Activated naive CD4-positive, alpha-beta T cell treated with anti-CD3 and anti-CD28 coated beads for 36 hours (primary cell): ENCODE measurements at places on chromosomes 16 and 17. TPM values are rescaled to one million over a fixed set of nuclear protein-coding genes. Genes with fewer than 3 reads are reported as not detected.

- H3K4me1 ChIP-seq = peaks cover under 1% of the 10 kb centered on the region
- no peak overlapping the region for H3K4me3 ChIP-seq
- H3K36me3 ChIP-seq = peaks cover 44% of the 10 kb centered on the region
- DNase-seq = no peak
- H3K27me3 ChIP-seq = no peaks in the 10 kb centered on the region
- no peak overlapping the region for H3K27ac ChIP-seq
These were observed 38.7 kb downstream of the PHKB start for GRCh38 chr16:47499700-47500264.

- no peak overlapping the region for H3K27ac ChIP-seq
- H3K36me3 ChIP-seq = peaks cover 1% of the 10 kb centered on the region
- peaks cover 9% of the 10 kb centered on the region for H3K4me1 ChIP-seq
- no peak overlapping the region for H3K4me3 ChIP-seq
- peaks cover 34% of the 10 kb centered on the region for H3K27me3 ChIP-seq
These were observed 37.5 kb upstream of the BHLHA9 start for GRCh38 chr17:1232786-1233185.

- peaks cover 30% of the 10 kb centered on the region for H3K36me3 ChIP-seq
- no peak for DNase-seq
- H3K27ac ChIP-seq = peak overlapping the region; percentile 95
These were observed 8.1 kb downstream of the ZCCHC14 start for GRCh38 chr16:87484487-87485331.

DNA sequence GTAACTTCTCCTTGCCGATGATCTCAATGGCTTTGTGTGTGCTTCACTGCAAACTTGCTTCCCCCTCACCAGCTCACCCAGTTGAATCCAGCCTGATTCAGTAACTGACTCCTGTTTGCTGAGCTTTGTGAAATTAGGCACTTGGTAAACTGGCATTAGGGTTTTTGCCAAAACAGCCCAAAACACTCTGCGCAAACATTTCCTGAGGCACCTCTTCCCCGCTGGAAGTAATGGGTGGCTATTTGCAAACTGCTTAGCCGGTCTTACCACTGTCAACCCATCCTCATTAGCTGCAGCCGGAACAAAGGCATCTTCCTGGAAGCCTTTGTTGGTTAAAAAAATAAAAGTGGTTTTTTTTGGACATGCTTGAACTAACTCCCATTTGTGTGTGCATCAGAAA, 353.2 kb downstream of the MAF start:
- H3K36me3 ChIP-seq = no peaks in the 10 kb centered on the region
- no peak overlapping the region for H3K27ac ChIP-seq
- no peaks in the 10 kb centered on the region for H3K27me3 ChIP-seq
- no peaks in the 10 kb centered on the region for H3K4me1 ChIP-seq
- no peak overlapping the region for H3K4me3 ChIP-seq
- DNase-seq = no peak

DNA sequence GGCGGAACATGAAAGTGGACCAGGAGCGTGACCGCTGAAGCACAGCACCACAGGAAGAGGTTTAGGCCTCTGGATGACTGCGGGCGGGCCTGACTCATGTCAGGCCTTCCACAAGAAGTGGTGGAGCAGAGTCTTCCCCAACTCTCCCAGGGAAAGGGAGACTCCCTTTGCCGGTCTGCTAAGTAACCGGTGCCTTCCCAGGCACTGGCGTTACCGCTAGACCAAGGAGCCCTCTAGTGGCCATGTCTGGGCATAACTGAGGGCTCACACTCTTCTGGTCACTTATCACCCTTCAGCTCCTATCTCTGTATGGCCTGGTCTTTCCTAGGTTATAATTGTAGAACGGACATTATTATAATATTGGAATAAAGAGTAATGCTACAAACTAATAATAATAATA, 1931.9 kb downstream of the TP53TG3F start:
- H3K36me3 ChIP-seq = no peaks in the 10 kb centered on the region
- peak; percentile 53 for DNase-seq
- H3K4me1 ChIP-seq = no peaks in the 10 kb centered on the region
- no peak overlapping the region for H3K4me3 ChIP-seq
- H3K27ac ChIP-seq = no peak overlapping the region

- H3K36me3 ChIP-seq = peaks cover 4% of the 10 kb centered on the region
- peaks cover 18% of the 10 kb centered on the region for H3K27me3 ChIP-seq
- no peak for DNase-seq
- no peak overlapping the region for H3K4me3 ChIP-seq
- H3K4me1 ChIP-seq = peaks cover 7% of the 10 kb centered on the region
- no peak overlapping the region for H3K27ac ChIP-seq
These were observed 3.4 kb downstream of the DOC2A start for GRCh38 chr16:30007378-30007895.

DNA sequence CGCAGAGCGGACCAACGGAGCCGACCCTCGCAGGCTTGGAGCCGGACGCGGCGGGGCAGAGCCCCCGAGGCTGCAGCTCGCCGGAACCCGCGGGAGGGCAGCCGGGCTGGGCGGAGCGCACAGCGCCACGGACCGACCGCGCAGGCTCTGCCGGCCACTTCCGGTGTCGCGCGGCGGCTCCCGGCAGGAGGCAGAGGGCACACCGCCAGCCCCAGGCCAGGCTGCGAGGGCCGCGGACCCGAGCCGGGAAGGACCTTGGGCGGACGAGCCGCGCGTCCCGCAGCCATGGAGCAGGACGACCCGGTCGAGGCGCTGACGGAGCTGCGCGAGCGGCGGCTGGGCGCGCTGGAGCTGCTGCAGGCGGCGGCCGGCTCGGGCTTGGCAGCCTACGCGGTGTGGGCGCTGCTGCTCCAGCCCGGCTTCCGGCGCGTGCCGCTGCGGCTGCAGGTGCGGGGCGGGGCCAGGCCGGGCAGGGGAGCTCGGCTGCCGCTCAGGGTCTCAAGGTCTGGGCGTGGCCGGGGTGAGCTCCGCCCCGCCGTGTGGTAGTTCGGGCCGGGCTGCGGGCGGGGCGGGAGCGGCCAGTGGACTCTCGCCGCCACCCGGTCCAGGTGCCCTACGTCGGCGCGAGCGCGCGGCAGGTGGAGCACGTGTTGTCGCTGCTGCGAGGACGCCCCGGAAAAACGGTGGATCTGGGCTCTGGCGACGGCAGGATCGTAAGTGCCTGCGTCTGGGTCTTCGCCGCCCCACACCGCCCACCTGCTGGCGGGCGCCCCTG, at the start of gene ANTKMT:
Gene ANTKMT, plus strand, starts transcription at position 157 of the 775 bp plus-strand sequence. Its CDS starts 129 bp downstream, at position 286.
- H3K27ac ChIP-seq = peak within 1 kb of the TSS; percentile 69
- peaks cover 17% of the 10 kb centered on the region for H3K4me1 ChIP-seq

DNA sequence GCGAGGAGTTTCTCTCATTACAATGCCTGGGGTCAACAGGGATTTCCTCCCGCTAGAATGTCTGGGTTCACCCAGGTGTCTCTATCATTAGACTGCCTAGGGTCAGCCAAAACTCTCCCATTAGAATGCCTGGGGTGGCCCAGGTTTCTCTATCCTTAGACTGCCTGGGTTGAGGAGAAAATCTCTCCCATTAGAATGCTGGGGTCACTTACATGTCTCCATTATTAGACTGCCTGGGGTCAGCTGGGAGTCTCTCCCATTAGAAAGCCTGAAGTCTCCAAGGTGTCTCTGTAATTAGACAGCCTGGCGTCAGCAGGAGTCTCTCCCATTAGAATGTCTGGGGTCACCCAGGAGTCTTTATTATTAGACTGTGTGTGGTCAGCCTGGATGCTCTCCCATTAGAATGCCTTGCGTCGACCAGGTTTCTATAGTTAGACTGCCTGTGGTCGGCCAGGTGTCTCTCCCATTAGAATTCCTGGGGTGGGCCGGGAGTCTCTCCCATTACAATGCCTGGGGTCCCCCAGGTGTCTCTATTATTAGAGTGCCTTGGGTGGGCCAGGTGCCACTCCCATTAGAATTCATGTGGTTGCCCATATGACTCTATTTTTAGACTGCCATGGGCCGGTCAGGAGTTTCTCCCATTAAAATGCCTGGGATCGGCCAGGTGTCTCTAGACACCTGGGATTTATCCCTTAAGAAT, 2272.1 kb downstream of the TP53TG3F start:
- no peak overlapping the region for H3K27ac ChIP-seq
- H3K27me3 ChIP-seq = no peaks in the 10 kb centered on the region
- H3K4me1 ChIP-seq = no peaks in the 10 kb centered on the region
- peaks cover 4% of the 10 kb centered on the region for H3K36me3 ChIP-seq
- no peak overlapping the region for H3K4me3 ChIP-seq

Gene NT5C3B
- total RNA-seq = 25.9 TPM

Gene KCNJ12
- total RNA-seq = not detected

Gene PRSS33
- total RNA-seq = 0.17 TPM
